RWPE2 (cell line): ENCODE measurements at places on chromosomes 5 and 9.
A peak's percentile ranks its signal among the peaks of the same experiment; 100 is the strongest.

DNA sequence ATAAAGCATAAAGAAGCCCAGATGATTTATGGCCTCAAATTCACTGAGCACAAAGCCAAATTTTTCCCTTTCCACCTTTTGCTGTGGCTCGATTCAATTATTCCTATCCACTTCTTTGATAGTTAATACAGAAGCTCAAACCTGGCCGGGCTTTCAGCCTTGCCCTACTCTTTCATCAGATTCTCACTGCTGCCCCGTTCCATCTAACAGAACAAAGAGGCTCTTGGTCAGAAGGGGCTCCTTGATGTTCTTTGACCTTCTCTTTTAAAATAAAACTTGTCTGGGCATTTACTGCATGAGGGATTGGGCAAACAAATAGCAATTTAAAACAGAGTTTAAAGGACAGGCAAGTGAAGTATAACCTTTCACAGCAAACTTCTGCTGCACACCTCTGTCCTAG lies 9.8 kb downstream of the GRXCR2 start:
- no peak overlapping the region for H3K27ac ChIP-seq
- no peaks in the 10 kb centered on the region for H3K4me1 ChIP-seq
- no peaks in the 10 kb centered on the region for H3K36me3 ChIP-seq
- no peak overlapping the region for H3K4me3 ChIP-seq
- DNase-seq = no peak

DNA sequence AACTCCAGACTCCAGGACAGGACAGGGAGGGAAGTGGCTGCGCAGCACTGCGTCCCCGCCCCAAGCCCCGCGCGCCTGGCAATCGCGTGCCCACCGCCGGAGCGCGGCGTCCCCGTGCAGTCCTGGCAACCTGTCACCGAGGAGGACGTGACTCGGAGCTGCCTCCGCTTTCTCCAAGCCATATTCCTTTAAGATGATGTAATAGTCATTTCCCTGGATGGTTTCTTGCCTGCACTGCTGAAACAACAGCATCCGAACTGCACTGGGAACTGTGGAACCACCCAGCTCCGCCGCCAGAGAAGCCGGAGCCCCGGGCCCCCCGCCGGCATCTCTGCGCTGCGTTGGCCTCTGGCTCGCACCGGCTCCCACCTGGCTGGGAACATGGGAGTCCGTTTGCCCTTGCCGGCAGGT lies 34.5 kb downstream of the KCTD16 start:
- H3K4me3 ChIP-seq = no peak overlapping the region
- H3K36me3 ChIP-seq = no peaks in the 10 kb centered on the region
- H3K27ac ChIP-seq = no peak overlapping the region
- no peak for DNase-seq
- peaks cover 57% of the 10 kb centered on the region for H3K27me3 ChIP-seq
- H3K4me1 ChIP-seq = no peaks in the 10 kb centered on the region

DNA sequence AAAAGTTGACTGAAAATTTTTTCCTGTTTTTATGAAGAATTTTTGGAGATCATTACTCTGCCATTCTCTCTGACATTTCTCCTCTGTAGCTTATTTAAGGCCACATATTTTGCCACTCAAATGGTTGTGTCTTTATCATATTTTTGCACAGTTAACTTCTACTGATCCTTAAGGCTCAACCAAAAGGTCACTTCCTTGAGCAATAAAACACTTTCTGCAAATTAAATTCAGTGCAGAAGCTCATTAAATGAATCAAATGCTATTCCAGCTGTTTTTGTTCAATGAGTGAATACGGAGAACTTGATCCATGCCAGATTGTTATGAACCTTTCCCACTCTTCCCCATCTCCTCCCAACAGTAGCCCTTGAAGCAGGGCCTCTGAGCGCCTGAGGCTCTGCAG lies 93.8 kb upstream of the EPB41L4A start:
- H3K27me3 ChIP-seq = no peaks in the 10 kb centered on the region
- no peak for DNase-seq
- no peaks in the 10 kb centered on the region for H3K36me3 ChIP-seq
- no peaks in the 10 kb centered on the region for H3K4me1 ChIP-seq
- no peak overlapping the region for H3K4me3 ChIP-seq
- no peak overlapping the region for H3K27ac ChIP-seq

DNA sequence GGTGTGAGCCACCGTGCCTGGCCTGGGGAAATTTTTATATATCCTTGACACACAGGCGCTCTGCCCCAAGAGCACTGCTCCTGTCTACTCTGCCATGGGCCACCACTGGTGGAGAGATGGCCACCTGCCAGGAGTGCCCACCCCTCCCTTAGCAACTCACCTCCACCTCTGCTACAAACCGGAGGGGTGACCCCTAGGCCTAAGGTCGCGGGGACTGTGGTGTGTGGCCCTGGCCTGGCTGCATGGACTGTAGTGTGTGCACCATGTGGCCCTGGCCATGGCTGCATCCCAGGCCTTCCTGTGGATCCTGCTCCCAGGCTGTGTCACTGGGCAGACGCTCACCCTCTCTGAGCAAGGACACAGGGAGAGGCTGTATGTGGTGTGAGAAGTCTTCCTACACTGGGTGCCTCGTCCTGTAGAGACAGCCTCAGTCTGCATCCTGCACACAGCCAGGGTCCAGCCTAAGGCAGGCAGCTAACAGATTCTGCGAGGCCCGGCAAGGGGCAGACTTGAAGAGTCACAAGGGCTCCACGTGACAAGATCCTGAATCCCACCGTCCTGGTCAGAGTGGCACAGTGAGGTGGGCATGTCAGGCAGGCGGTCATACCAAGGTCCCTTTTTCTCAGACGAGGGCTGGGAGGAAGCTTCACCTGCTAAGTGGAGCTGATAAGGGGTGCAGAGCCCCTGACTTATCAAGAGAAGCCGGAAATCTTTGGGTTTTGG lies 10.3 kb downstream of the NINJ1 start:
- no peak overlapping the region for H3K27ac ChIP-seq
- no peak overlapping the region for H3K4me3 ChIP-seq
- peak; percentile 38 for DNase-seq
- H3K27me3 ChIP-seq = no peaks in the 10 kb centered on the region

- no peak overlapping the region for H3K4me3 ChIP-seq
- no peaks in the 10 kb centered on the region for H3K27me3 ChIP-seq
- H3K36me3 ChIP-seq = no peaks in the 10 kb centered on the region; the same call in 1 of the 2 replicates
- DNase-seq = no peak
Observed at GRCh38 chr9:37215830-37216229, 95.5 kb downstream of the ZCCHC7 start.

DNA sequence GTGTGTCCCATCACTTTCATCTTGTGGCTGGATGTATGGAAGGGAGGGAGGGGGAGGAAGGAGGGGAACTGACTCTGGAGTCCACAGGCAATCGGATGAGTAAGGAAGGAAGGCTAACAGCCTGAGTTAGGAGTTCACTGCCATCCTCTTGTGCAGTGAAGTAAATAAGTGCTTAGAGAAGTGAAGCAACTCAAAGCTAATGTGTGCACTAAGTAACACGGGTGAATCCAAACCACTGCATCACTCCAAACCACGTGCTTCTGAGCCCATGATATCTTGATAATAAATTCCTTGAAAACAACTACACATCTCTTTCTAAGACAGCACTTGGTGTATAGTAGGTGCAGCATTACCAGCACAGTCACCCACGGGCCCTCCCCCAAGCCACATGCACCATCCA lies 69.6 kb upstream of the OLFM1 start:
- no peak overlapping the region for H3K27ac ChIP-seq
- H3K36me3 ChIP-seq = no peaks in the 10 kb centered on the region
- H3K4me1 ChIP-seq = peaks cover 9% of the 10 kb centered on the region
- H3K4me3 ChIP-seq = no peak overlapping the region
- no peak for DNase-seq

- no peaks in the 10 kb centered on the region for H3K27me3 ChIP-seq
- H3K27ac ChIP-seq = no peak overlapping the region
- no peaks in the 10 kb centered on the region for H3K4me1 ChIP-seq
- H3K36me3 ChIP-seq = no peaks in the 10 kb centered on the region
Observed at GRCh38 chr9:131853434-131853833, 113.6 kb upstream of the RAPGEF1 start.

- H3K4me3 ChIP-seq = no peak overlapping the region
- H3K4me1 ChIP-seq = no peaks in the 10 kb centered on the region
- H3K27me3 ChIP-seq = no peaks in the 10 kb centered on the region
- no peak overlapping the region for H3K27ac ChIP-seq
- no peaks in the 10 kb centered on the region for H3K36me3 ChIP-seq
Observed at GRCh38 chr5:42592401-42593140, 164.0 kb upstream of the CCDC152 start.

GRCh38 chr9:4293293-4293941 lies 6.5 kb downstream of the GLIS3 start:
- no peak overlapping the region for H3K4me3 ChIP-seq
- H3K4me1 ChIP-seq = peaks cover 37% of the 10 kb centered on the region
- H3K36me3 ChIP-seq = no peaks in the 10 kb centered on the region
- no peaks in the 10 kb centered on the region for H3K27me3 ChIP-seq
- no peak for DNase-seq

DNA sequence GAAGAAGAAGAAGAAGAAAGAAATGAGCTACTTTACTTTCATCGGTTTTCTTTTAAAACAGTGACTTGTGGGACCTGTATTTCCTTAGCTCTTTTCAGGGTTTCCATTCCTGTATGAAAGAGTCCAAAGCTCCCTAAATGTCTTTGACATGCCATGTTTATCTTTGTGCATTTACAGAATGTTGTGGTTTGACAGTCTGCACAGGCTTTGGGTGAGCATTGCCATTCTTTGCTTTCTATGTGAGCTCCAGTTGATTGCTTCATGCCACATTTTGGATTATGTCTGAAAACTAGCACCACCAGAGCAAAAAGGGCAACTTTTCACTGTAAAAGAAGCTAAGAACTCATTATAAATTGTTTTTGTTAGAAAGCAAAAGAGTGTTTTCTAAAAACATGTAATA lies 733.4 kb downstream of the TLE4 start:
- H3K27me3 ChIP-seq = peaks cover 4% of the 10 kb centered on the region
- no peaks in the 10 kb centered on the region for H3K36me3 ChIP-seq
- no peaks in the 10 kb centered on the region for H3K4me1 ChIP-seq
- DNase-seq = no peak
- H3K27ac ChIP-seq = no peak overlapping the region
- no peak overlapping the region for H3K4me3 ChIP-seq

- H3K4me1 ChIP-seq = no peaks in the 10 kb centered on the region
- no peaks in the 10 kb centered on the region for H3K36me3 ChIP-seq
- H3K4me3 ChIP-seq = no peak overlapping the region
Observed at GRCh38 chr9:126146254-126147145, 180.1 kb upstream of the MVB12B start.

DNA sequence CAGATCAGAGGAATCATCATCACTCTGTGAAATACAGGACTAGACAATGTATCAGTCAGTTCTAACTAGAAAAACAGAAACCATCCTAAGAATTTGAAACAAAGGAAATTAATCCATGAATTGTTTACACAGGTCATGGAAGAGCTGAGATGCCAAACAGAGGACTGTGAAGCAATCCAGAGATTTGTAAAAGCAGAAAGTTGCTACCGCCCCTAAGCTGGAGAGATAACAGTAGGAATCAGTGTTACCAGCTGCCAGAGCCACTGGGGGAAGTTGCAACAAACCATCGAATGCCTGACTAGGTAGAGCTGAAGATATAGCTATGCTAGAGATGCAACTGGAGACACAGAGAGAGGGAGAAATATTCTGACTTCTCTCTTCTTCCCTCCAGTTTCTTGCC lies 10.4 kb upstream of the MIER3 start:
- no peak overlapping the region for H3K27ac ChIP-seq
- no peak overlapping the region for H3K4me3 ChIP-seq
- H3K4me1 ChIP-seq = no peaks in the 10 kb centered on the region
- H3K27me3 ChIP-seq = peaks cover 10% of the 10 kb centered on the region
- no peak for DNase-seq

DNA sequence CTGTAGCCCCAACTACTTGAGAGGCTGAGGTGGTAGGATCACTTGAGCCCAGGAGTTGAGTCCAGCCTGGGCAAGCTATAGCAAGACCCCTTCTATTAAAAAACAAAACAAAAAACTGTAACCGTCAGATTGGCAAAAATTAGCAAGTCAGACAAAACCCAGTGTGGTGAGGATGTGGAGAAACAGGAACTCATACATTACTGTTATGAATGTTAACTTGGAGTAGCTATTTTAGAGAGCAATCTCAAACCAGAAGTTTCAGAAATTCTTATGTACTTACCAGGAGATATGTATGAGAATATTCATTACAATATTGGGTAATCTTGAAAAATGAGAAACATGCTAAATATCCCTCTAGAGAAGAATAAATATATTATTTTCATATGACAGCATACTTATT lies 120.3 kb downstream of the INVS start:
- no peak overlapping the region for H3K27ac ChIP-seq
- H3K4me1 ChIP-seq = no peaks in the 10 kb centered on the region
- H3K36me3 ChIP-seq = 0 out of 2 replicates have a peak, but pooled peaks cover 10% of the 10 kb centered on the region
- H3K27me3 ChIP-seq = no peaks in the 10 kb centered on the region

- H3K4me1 ChIP-seq = no peaks in the 10 kb centered on the region
- H3K36me3 ChIP-seq = no peaks in the 10 kb centered on the region
- H3K27me3 ChIP-seq = no peaks in the 10 kb centered on the region
- no peak overlapping the region for H3K4me3 ChIP-seq
- H3K27ac ChIP-seq = no peak overlapping the region
- DNase-seq = no peak
Observed at GRCh38 chr5:178176791-178177190, 10.4 kb downstream of the GMCL2 start.

DNA sequence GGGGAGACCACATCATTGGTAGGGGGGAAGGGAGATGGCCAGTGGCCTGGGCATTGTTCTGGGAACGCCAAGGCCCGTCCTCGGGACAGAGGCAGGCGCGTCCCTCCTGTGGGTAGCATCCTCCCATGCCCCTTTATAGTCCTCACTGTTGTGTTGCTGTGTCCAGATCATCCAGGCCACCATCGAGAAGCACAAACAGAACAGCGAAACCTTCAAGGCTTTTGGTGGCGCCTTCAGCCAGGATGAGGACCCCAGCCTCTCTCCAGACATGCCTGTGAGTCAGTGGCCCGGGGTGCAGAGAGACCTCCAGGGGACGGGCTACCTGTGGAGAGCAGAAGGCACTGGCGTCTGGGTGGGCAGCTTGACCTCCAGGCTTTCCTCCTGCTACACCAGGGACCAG lies 38.4 kb upstream of the SUSD3 start:
- H3K4me1 ChIP-seq = no peaks in the 10 kb centered on the region
- no peak overlapping the region for H3K27ac ChIP-seq
- DNase-seq = no peak
- H3K4me3 ChIP-seq = no peak overlapping the region
- no peaks in the 10 kb centered on the region for H3K36me3 ChIP-seq

- H3K4me1 ChIP-seq = no peaks in the 10 kb centered on the region
- H3K27me3 ChIP-seq = peaks cover 20% of the 10 kb centered on the region
- H3K4me3 ChIP-seq = no peak overlapping the region
- H3K27ac ChIP-seq = no peak overlapping the region
- no peak for DNase-seq
Observed at GRCh38 chr5:60256546-60256945, 363.0 kb upstream of the PDE4D start.
